H7 (cell line): ENCODE measurements at places on chromosomes 13 and 19. TPM values are rescaled to one million over a fixed set of nuclear protein-coding genes. Genes with fewer than 3 reads are reported as not detected.
A peak's percentile ranks its signal among the peaks of the same experiment; 100 is the strongest.

The ZNF177 gene
- 1.00 and 1.4 TPM in 2 replicates for total RNA-seq

The FPR3 gene
- not detected in 2 replicates for total RNA-seq

GRCh38 chr13:66536746-66537145 is 693.4 kb downstream of the PCDH9 start:
- no peak for DNase-seq

DNA sequence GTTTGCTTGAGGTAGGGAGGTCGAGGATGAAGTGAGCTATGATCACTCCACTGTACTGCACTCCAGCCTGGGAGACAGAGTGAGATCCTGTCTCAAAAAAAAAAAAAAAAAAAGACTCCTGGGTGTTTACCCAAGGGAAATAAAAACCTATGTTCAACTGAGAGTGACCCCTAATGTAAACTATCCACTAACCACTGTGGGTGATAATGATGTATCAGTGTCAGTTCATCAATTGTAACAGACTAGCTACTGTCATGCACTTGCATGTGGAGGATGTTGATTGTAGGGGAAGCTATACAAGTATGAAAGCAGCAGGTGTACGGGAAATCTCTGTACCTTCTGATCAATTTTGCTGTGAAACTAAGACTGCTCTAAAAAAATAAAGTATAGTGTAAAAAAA is 2.6 kb upstream of the CIB3 start:
- DNase-seq: no peak

- no peak for DNase-seq
Observed at GRCh38 chr13:97715763-97716162, 237.7 kb upstream of the IPO5 start.

- DNase-seq: no peak
Observed at GRCh38 chr19:28020619-28021258, 1192.2 kb downstream of the UQCRFS1 start.

DNA sequence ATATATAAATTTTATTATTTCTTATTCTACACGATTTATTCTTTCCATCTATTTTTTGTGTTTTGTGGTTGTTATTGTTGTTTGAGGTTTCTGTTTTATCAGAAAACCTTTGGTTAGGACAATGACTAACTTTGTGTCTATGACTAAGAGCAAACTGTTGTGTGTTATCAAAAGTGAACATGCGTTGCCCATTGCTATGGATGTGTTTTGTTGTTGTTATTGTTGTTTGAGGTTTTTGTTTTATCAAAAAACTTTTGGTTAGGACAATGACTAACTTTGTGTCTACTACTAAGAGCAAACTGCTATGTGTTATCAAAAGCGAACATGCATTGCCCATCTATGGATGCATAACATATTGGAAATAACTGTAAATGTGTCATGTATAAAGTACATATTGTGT is 692.3 kb downstream of the SLITRK1 start:
- DNase-seq: no peak

The RAB8A gene
- 59.3 and 63.3 TPM in 2 replicates for total RNA-seq

DNA sequence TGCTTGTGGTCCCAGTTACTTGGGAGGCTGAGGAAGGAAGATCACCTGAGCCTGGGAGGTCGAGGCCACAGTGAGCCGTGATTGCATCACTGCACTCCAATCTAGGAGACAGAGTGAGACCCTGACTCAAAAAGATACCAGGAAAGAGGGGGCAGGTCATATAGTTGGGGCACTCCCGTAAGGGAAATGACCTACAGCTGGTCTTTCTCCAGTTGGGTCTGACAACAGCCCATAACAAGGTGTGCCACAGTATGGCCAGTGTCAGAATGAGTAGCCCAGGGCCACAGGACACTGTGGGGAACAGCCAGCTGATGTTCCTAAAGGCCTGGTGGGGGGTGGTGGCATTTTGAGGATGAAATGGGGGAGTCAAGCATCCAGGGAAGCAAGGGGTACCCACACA is 10.8 kb downstream of the DNMT1 start:
- DNase-seq: no peak

GRCh38 chr13:45370922-45371406 is 30.0 kb upstream of the TPT1 start:
- peak; percentile 94 for DNase-seq

DNA sequence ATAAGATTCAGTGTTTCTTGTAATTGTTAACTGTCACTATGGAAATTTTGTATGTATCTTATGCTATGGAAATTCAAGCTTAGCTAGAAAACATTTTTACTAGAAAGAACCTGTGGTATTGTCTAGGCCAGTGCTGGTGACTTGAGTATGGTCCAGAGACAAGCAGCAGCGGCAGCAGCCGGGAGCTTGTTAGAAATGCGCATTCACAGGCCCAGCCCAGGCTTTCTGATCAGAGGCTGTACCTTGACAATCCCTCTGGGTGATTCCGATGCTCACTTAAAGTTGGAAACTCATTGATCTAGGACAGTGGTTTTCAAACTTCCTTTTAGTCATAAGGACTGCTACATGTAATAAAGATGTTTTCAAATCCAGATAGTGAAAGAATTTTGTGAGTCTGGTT is 287.4 kb downstream of the SHISA2 start:
- DNase-seq: no peak

The SMIM7 gene
- 58.0 and 62.9 TPM in 2 replicates for total RNA-seq
